Mesothelial cell of epicardium (in vitro differentiated cells): ENCODE measurements at places on chromosomes 12 and 14.
A peak's percentile ranks its signal among the peaks of the same experiment; 100 is the strongest.

DNA sequence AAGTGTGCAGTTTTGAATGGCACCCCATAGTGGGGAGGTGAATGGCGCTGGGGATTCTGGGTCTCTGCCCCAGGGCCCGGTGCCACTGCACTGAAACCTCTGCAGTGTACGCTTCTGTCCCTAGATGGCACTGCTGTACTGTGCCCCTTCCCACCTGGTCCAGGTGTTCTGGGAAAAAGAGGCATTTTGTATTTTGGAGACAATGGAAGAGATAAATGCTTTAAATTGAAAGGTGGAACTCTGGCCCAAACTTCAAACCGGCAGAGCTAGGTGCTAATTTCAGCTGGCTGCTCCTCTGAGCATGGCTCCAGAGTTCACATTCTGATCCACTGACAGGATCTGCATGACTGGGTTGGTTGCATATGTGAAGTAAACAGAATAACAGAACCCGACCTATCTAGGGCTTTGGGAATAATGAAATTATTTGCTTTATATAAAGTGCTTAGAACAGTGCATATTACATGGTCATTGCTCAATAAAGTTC is 52.2 kb downstream of the KRT80 start:
- peak; percentile 69 for DNase-seq

DNA sequence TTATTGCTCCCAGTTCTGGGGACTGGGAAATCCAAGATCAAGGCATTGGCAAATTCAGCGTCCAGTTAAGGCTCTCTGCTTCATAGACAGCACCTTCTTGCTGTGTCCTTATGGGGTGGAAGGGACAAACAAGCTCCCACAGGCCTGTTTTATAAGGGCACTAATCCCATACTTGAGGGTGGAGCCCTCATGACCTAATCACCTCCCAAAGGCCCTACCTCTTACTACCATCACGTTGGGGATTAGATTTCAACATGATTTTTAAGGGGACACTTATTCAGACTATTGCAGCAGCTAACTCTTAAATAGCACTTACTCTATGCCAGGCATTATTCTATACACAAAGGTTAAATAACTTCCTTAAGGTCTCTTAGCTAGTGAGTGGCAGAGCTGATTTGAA is 17.3 kb downstream of the TOGARAM1 start:
- no peak for DNase-seq

GRCh38 chr12:26988703-26989102 is 25.5 kb downstream of the TM7SF3 start:
- DNase-seq, result no peak

DNA sequence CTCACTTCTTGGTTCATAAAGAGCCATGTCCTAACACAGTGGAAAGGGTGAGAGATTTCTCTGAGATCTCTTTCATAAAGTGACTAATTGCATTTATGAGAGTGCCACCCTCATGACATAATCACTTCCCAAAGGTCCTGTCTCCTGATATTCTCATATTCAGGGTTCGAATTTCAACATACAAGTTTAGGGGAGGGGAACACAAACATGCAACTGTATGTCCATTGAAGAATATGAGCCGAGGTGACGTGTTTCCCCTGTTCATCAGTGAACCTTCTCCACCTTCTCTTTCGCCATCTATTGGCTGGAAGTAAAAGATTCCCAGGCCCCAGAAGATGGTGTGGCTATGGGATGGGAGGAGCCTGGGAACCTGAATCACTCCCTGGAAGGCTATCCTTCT is 354.2 kb upstream of the ATP2B1 start:
- no peak for DNase-seq

- no peak for DNase-seq
Observed at GRCh38 chr14:99408286-99408970, 72.2 kb downstream of the SETD3 start.

DNA sequence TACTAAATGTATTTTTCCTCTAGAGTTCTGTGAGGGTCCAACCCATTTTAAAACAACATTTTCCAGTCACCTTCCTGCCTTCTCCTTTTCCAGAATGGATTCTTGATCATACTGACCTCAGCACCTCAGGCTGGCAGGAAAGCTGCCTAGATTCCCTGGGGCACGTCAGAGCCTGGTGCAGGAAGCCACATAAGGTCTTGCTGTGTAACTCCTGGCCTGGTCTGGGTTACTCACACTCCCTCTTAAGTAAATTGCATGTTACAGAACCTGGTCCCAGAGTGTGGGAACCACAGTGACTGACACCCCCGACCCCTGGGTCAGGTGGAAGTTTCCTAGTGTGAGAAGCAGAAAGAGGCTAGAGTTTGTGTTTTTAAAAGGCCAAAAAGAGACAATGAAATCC is 209.8 kb downstream of the SPTSSA start:
- DNase-seq, result no peak

DNA sequence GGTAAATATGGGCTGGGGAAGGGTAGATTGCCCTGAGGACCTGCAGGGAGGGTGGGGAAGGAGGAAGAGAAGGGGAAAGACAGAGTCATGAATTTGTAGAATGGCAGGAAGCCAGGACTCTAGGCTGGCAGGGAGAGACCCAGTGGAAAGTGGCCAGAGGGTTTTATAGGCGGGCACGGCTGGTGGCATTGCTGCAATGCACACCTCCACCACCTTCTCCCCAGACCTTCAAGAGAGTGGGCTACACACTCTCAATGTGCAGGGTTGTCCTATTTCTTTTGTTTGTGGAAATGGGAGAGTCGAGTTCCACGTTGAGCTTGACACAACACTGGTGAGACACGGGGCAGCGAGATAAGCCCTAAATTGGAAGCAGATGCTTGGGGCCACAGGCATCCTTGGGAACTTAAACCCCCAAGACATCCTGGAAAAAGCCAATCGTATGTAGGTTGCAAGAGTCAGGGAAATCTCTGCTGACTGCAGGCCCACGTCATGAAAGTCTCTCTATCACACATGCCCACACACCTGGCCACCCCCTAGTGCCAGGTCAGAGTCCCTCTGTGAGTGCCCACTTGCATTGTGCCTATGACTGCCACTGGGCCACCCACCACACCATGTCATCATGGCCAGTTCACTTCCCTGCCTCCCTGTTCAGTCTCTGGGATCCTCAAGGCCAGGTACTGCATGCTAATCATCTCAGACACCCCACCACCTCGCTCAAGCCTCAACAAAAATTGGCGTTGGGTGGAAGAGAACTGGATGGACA is 38.0 kb upstream of the BDKRB2 start:
- DNase-seq, result peak; percentile 34

- no peak for DNase-seq
Observed at GRCh38 chr12:9273276-9273675, 65.1 kb upstream of the PZP start.

DNA sequence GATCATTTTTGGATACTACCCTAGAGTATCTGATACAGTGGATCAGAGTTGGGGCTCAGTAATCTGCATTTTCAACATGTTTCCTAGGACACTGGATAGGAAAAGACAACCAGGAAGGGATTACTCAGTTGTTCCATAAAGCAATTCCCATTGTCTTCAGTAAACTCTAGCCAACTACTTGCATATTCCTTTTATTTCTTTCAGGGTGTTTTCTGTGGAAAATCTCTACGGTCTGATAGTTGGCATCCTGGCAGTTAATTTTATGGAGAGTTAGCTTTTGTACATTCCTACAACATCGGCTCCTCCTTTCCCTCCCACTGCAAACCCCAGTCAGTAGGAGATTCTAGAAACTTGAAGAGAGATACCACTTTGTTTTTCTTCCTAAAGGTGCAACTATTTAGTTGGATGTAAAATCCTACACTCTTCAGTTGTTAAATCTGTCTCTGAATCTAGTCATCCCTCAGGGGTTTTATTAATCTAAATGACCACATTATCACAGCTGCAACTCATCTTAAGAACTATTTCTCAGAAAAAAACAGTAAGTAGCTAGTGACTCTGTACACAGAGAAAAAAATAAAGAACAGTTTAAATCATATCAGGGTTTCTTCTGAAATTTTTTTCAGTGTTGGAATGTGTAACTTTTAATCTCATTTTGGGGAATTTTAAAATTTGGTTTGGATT is 103.9 kb downstream of the PDE3A start:
- DNase-seq, result no peak

DNA sequence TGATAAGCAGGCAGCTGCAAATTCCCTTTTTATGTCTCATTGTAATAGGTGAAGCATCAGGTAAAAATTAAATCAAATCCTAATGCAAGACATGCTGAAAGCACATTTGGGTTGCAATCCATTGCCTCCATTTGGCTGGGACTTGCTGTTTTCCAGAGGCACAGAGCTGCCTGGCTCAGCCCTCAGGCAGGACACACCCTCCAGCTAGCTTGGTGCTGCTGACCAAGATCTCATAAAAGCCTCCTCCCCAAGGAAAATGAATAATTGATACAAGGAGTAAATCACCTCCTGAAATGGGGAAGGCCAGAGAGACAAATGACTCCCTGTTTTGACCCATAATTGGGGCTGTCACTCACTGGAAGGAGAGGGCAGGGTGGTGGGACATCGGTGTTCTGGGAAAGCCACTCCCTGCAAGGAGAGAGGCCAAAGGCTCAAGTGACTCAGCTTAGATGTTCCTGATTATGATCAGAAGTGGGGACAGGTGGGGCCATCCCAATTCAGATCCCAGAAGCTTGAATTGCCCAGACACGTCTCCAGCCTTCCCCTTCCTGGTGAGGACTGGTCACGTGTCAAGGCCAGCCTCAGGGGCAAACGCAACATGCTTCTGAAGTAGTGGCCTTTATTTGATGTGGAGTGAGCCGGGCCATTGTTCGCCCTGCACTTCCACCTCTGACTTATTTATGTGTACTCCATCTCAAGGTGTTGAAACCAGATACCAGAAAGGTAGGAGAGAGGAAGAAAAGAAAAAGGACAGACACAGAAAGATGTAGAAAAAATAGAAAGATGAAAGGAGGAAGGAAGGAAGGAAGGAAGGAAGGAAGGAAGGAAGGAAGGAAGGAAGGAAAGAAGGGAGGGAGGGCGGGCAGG is 773.7 kb downstream of the BCL11B start:
- no peak for DNase-seq

DNA sequence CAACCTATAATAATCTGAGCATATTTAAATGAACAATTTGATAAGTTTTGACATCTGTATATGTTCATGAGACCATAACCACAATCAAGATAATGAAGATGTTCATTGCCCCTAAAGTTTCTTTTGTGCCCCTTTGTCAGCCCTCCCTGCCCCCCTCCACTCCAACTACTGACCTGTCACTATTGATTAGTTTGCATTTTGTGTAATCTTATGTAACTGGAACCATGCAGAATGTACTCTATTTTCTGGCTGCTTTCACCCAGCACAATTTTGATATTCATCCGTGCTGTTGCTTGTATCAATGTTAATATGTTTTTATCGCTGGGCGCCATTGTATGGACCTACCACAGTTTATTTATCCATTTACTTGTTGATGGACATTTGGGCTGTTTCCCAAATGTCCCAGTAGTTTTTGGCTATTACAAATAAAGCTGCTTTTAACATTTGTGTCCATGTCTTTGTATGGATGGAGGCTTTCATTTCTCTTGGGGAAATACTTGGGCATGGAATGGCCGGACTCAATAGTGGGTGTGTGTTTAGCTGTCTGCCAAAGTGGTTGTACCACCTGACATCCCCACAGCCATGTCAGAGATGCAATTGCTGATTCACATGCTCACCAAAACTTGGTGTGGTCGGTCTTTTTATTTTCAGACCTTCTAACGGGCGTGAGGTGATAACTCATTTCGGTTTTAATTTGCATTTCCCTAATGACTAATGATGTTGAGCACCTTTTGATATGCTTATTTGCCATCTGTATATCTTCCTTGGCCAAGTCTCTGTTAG is 38.9 kb downstream of the EML1 start:
- DNase-seq, result no peak

DNA sequence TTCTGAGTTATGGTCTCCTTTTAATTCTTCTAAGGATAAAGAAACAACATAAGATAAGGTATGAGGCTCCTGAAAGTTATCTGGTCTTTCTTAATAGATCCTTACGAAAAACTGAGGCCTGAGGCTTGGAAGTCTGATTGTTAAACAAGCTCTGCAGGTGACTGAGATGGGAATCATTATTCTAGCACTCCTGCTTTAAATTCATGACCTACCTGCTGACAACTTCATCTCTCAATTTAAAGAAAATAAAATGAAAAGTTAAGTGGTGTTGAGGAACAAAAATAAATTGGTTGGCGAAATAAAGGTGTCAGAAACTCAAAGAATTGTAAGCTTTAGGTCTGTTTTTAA is 80.1 kb downstream of the FAR2 start:
- DNase-seq, result no peak

GRCh38 chr14:87059060-87059839 is 933.7 kb downstream of the GALC start:
- DNase-seq, result no peak

DNA sequence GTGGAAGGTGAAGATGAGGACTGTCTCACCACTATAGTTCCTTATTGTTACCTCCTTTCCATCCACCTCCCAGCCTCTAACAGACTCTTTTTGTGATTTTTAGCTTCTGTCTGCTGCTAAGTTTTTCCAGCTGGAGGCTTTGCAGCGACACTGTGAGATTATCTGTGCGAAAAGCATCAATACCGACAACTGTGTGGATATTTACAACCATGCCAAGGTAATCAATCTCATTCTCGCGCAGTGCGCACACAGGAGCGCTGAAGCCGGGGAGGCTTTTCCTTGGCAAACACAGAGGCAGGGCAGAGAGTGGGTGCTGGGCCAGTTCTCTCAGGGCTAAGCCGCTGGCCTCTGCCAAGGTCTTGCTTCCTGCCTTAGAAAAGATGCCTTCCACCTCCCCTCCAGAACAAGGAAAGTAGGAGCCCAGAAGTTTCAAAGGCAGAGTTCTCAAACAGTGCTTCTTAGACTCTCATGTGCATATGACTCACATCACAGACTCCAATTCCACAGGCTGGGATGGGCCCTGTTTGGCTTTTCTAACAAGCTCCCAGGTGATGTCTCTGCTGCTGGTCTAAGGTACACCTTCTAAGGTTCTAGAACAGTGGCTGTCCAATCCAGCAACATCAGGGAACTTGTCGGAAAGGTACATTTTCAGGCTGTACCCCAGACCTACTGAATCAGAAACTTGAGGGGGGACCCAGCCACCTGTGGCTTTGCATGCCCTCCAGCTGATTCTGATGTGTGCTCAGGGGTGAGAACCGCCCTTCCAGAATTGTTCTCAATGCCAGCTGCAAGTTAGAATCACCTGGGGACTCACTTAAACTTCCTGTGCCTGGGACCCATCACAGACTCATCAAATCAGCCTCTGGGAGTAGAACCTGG is 33.8 kb upstream of the PWP1 start:
- no peak for DNase-seq

GRCh38 chr14:102898298-102898697 is 24.2 kb upstream of the AMN start:
- DNase-seq, result no peak

DNA sequence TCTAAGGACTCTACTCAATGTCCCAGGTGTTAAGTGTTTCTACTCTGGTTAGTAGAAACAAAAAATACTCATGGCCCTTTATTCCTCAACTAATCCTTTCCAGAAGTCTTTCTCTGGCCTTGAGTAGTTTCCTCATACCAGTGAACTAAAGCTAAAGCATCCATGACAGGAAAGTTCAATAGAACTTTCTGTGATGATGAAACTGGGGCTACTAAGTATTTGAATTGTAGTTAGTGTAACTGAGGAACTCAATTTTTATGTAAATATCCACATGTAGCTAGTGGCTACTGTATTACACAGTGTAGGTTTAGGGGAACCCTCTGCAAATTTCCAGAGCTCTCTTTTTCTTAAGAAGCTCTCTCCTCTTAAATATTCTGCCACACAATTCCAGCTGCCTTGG is 63.7 kb downstream of the R3HDM2 start:
- no peak for DNase-seq
